HFFc6 (cell line): ENCODE measurements at places on chromosomes 11 and 22. TPM values are rescaled to one million over a fixed set of nuclear protein-coding genes. Genes with fewer than 3 reads are reported as not detected.
A peak's percentile ranks its signal among the peaks of the same experiment; 100 is the strongest.

DNA sequence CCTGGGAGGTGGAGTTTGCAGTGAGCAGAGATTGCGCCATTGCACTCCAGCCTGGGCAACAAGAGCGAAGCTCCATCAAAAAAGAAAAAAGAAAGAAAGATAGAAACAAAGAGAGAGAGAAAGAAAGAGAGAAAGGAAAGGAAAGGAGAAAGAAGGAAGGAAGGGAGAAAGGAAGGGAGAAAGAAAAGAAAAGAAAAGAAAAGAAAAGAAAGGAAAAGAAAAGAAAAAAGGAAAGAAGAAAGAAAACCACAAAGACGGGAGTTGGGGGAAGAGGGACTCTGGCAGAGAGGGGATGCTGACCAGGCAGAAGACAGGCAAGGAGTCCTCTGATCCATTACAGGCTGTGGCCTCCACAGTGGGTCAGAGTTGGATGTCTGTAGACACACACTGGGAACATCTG is 18.8 kb upstream of the SLCO2B1 start:
- H3K4me1 ChIP-seq, result no peaks in the 10 kb centered on the region
- H3K27me3 ChIP-seq, result peaks cover 60% of the 10 kb centered on the region
- H3K4me3 ChIP-seq, result no peak overlapping the region
- H3K36me3 ChIP-seq, result peaks cover 4% of the 10 kb centered on the region; the same call in 1 of the 2 replicates
- no peak overlapping the region for H3K27ac ChIP-seq
- no peak for DNase-seq

DNA sequence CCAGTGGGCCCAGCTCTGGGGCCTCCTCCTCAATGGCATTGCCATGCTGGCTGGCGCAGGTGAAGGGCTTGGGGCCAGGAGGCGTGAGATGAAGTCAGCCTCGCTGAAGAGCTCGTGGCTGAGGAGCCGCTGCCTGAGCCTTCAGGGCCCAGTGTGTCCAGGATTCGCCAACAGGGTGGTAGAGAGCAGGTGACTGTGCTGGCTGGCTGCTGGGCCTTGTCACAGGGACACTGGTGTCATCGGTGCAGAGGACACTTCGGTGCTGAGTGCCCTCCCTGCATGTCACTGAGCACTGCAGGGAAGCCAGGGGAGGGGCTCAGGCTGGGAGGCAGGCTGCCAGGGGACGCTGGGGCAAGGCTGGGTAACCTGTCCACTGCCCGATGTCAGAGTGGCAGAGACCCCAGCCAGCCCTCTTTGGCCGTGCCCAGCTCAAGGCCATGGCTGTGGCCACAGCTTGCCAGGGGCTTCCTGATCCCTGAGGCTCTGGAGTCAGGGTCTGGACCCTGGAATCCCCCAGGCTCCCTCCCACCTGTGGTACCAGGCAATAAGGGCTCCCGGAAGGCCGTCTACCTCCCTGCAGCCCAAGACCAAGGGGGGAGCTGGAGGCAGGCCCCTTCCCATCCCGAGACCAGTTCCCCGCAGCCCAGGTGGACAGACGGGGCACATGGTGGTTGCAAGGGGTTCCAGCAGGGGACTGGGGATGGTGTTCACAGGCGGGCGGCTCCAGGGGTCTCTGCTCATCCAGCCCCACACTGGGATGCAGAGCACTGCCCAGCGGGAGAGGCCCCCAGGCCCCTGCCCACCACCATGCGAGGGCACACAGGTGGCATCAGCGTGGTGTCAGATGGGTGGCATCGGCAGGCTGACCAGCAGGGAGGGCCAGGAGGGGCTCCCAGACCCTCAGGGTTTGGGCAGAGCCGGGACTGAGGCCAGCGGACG is 63.9 kb downstream of the ARFGAP3 start:
- peaks cover 16% of the 10 kb centered on the region for H3K4me1 ChIP-seq
- peaks cover 11% of the 10 kb centered on the region for H3K27me3 ChIP-seq
- H3K27ac ChIP-seq, result no peak overlapping the region
- peaks cover 16% of the 10 kb centered on the region; the same call in 1 of the 2 replicates for H3K36me3 ChIP-seq

DNA sequence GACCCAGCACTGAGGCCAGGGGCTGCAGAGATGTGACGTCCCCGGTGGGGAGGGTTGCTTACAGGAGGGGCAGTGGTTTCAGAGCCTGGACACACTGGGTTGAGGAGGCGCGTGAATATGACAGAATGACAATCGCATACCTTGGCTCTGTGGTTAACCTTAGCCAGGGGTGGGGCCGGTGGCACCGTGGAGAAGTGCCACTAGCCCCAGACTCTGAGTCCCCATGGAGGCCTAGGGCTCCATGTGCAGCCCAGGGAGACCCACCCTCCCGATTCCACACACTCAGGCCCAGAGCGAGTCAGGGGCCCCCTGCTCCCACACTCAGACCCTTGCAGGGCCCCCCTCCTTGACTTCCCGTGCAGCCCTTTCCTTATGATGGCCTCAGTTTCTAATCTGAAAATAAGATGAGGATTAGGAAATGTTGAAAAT is 3.6 kb upstream of the ACR start:
- H3K4me3 ChIP-seq, result no peak overlapping the region
- peaks cover 38% of the 10 kb centered on the region for H3K27me3 ChIP-seq
- peaks cover 21% of the 10 kb centered on the region for H3K4me1 ChIP-seq
- DNase-seq, result no peak
- H3K27ac ChIP-seq, result no peak overlapping the region
- H3K36me3 ChIP-seq, result no peaks in the 10 kb centered on the region

GRCh38 chr11:69299023-69299461 is 5.1 kb downstream of the MYEOV start:
- H3K4me1 ChIP-seq, result peaks cover 85% of the 10 kb centered on the region
- H3K4me3 ChIP-seq, result peak overlapping the region; percentile 84
- peak overlapping the region; percentile 100 for H3K27ac ChIP-seq

Gene MS4A14
- not detected in 3 replicates for total RNA-seq
